ENCODE measurements at places on chromosomes 16 and 17.

- no peaks in the 10 kb centered on the region for H3K36me3 ChIP-seq
- no peaks in the 10 kb centered on the region for H3K27me3 ChIP-seq
- H3K4me1 ChIP-seq, result peaks cover 20% of the 10 kb centered on the region
- H3K4me3 ChIP-seq, result no peak overlapping the region
- DNase-seq, result no peak
These were observed 1.1 kb upstream of the DBNDD1 start for GRCh38 chr16:90020260-90020837.

GRCh38 chr17:42818379-42818778 lies 5.7 kb downstream of the BECN1 start:
- H3K4me3 ChIP-seq, result no peak overlapping the region
- no peaks in the 10 kb centered on the region for H3K4me1 ChIP-seq
- H3K27ac ChIP-seq, result no peak overlapping the region
- no peaks in the 10 kb centered on the region for H3K27me3 ChIP-seq

- no peaks in the 10 kb centered on the region for H3K27me3 ChIP-seq
- peak within 1 kb of the TSS; percentile 100 for H3K4me3 ChIP-seq
- peak; percentile 55 for DNase-seq
- peaks cover 41% of the 10 kb centered on the region for H3K4me1 ChIP-seq
- H3K36me3 ChIP-seq, result no peaks in the 10 kb centered on the region
These were observed at the start of gene PGS1 for GRCh38 chr17:78378225-78379130. TSS of gene PGS1 (plus strand) at chr17:78378649. CDS start at chr17:78378666, 17 bp downstream.

DNA sequence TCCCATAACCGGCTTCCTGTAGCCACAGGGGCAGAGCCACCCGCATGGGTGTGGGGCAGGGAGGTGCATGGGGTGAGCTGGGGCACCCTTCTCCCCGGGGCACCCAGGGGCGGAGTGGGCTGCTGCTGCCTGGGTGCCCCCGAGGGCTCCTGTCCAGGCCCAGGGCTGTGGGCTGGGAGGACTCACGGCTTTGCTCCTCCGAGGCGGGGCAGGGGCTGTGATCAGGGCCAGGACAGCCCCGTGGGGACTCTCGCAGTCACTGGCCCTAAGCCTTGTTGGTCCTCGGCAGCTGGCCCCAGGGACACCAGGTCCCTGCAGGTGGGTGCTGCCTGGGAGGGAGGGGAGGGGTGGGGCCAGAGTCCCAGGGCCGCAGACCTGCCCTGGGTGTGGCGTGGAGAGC lies 19.7 kb downstream of the CACNA1H start:
- H3K27ac ChIP-seq, result no peak overlapping the region
- no peaks in the 10 kb centered on the region for H3K27me3 ChIP-seq
- DNase-seq, result no peak

- H3K27ac ChIP-seq, result no peak overlapping the region
- no peak overlapping the region for H3K4me3 ChIP-seq
- H3K36me3 ChIP-seq, result no peaks in the 10 kb centered on the region
- no peaks in the 10 kb centered on the region for H3K27me3 ChIP-seq
- no peak for DNase-seq
These were observed 186.2 kb upstream of the WSCD1 start for GRCh38 chr17:5883775-5884665.

- no peak overlapping the region for H3K27ac ChIP-seq
- no peaks in the 10 kb centered on the region for H3K27me3 ChIP-seq
- H3K4me1 ChIP-seq, result no peaks in the 10 kb centered on the region
These were observed 11.4 kb downstream of the CHST4 start for GRCh38 chr16:71537643-71538042.

DNA sequence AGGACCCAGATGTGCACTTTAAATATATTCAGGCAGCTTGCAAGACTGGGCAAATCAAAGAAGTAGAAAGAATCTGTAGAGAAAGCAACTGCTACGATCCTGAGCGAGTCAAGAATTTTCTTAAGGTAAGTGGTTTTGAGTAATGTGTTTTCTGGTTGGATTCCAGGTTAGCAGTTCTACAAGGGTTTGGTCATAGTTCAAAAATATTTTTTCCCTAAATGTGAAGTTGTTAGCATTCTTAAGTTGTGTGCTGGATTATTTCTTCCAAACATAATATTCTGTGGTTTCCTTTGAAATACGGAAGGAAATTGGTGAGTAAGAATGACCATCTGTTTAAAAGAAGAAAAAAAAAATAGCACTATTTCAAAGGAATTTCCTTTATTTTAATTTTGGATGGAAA lies 38.4 kb downstream of the PTRH2 start:
- peaks cover 21% of the 10 kb centered on the region for H3K4me1 ChIP-seq
- H3K27ac ChIP-seq, result peak overlapping the region; percentile 32
- H3K27me3 ChIP-seq, result no peaks in the 10 kb centered on the region
- H3K4me3 ChIP-seq, result no peak overlapping the region
- DNase-seq, result no peak
- peaks cover 16% of the 10 kb centered on the region for H3K36me3 ChIP-seq

- H3K27me3 ChIP-seq, result no peaks in the 10 kb centered on the region
- peaks cover 27% of the 10 kb centered on the region for H3K4me1 ChIP-seq
- no peak for DNase-seq
- H3K27ac ChIP-seq, result peak overlapping the region; percentile 72
These were observed 60.6 kb downstream of the BEAN1 start for GRCh38 chr16:66487580-66488275.
